ENCODE measurements at places on chromosomes 13 and 19.

DNA sequence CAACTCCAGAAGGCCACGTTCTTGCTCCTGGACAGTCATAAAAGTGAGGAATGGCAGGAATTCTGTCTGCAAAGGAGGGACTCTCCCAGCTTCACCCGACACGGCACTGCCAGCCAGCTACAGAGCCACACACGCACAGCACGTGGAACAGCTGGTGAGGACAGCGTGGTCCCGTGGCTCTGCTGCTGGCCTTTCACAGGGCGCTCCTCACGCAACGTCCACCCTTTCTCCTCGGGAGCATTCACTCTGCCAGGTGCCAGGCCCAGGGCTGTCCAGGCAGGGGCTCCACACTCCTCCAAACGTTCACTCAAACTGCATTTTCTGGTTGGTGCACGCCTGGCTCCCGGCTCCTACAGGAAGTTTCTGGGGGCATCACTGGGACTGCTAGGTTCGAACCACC lies 14.4 kb downstream of the GRTP1 start:
- no peak for DNase-seq

DNA sequence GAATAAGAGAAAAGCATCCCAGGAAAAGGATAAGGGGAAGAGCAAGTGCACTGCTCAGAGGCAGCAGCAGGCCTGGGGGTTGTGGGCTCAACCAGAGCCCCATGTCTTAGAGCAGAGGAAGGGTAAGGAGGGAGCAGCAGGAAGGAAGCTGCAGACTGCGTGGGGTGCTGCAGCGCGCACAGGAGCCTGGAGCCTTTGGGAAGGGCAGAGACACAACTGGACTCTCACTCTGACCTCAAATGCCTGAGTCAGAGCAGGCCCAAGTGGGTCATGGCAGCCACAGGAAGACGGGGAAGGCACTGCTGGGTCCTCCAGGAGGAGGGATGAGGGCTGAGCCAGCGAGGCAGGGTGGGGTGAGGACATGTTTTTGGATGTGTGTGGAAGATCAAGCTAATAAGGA lies 31.6 kb downstream of the SIGLEC7 start:
- no peak for DNase-seq

DNA sequence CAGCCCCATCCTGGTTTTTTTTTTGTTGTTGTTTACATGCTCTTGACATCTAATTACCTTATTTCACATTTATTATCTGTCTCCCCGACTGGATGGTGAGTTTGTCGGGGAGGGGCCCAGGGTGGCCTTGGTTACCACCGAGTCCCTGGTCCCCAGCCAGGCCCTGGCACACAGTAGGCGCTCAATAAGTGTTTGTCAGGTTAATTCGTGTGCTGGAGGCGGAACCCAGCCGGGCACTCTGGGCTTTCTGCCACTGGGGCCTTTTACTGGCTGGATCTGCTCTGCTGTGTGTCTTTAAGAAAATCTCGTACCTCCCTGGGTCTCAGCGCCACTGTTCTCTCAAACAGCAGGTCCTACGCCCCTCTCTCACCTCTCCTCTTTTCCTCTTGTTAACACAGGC lies 4.6 kb downstream of the NRTN start:
- DNase-seq, result no peak

GRCh38 chr19:14475251-14476073 lies at the start of gene PTGER1:
Gene PTGER1, minus strand, starts transcription at chr19:14475354. Its CDS starts 1,034 bp downstream, at chr19:14474320.
- peak; percentile 74 for DNase-seq

GRCh38 chr13:37295071-37295470 lies 189.6 kb upstream of the CSNK1A1L start:
- DNase-seq, result no peak

All from activated CD4-positive, alpha-beta memory T cell treated with anti-CD3 and anti-CD28 coated beads for 36 hours (primary cell).